ENCODE measurements at places on chromosomes 7 and 10.

DNA sequence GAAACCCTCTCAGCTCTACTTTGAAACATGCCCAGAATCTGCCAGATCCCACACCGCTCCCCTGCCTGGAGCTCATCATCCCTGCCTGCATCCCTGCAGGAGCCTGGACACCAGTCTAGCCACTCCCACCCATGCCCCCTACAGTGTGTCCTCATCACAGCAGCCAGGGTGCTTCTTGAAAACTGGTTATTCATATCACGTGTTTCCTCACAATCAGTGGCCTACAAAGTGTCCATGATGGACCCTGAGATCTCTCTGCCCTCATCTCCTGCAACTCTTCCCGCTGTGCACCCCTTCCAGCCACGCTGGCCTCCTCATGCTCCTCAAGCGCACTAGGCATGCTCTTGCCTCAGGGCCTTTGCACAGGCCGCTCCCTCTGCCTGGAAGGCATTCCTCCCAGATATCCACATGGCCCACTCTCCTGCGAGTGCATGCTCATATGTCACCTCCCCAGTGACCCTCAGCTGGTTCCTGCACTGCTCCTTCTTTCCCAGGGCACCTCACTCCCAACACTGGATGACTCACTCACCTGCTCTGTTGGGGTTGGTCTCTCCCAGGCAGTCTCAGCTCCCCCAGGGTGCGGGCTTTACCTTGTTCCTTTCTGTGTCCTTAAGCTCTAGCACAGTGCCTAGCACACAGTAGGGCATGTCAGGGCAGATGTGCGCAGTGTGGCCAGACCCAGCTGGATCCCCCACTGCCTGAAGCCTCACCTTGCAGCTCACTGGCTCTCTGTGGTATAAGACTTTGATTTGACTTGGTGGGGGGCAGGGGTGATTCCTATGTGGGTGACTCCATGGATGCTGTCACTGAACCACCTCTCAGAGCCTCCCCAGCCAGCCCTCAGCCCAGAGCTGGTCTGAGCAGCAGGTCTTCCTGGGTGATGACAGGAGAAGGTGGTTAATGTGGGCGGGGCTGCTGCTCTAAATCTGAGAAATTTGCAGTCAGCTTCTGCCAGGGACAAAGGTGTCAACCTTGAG lies 37.3 kb downstream of the CDH23 start:
- DNase-seq, result no peak

- no peak for DNase-seq
Measured at GRCh38 chr10:16527452-16527851, 5.8 kb upstream of the C1QL3 start.

DNA sequence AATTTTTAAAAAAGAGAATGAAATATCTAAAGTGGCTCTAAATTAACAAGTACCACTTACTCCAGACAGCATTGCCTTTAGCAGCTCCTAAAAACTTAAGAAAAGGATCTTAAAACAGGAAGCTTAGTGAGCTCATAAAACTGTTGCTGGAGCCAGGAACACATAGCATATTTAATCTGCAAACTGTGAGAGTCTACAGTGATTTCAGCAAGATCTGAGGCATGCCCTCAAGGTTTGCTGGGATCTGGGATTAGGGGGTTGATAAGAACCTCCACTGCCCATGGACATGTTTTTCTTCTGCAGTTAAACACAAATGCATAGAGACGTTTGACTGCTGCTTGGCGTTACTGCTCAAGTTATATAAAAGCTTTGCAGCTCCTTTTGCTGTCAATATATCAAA lies 3.8 kb downstream of the GLI3 start:
- DNase-seq, result no peak

DNA sequence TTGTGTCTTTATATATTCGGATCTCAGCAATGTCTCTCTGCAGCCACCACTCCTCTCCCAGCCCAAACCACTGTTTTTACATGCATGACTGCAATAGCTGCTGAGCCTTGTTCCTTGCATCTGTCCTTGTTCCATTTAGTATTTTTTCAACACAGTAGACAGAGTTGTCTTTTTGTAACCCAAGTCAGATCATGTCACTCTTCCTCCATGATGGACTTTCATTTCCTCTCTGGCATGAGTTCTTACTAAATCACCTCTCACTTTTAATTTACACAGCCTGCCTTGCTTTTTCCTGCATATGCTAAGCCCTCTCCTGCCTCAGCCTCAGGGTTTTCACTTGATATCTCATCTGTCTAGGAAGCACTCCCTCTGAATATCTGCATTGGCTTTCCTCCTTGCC lies 353.2 kb downstream of the HGF start:
- DNase-seq, result no peak

DNA sequence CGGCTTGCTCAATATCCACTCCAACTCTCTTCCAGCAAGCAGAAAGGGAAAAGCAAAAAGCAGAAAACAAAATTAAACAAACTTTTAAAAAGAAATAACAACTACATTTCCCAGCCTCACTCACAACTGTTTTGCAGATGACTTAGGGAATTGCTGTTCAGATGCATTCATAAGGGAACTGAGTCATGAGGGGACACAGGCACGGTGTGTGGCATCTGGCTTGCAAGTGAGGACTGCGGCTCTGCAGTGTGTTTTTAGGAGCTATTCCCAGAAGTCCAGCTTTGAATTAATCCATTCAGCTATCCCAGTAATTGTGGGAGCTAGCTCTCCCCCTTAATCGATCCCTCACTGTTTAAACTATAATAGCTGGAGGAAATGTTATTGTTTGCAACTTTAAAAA lies 30.3 kb downstream of the PTN start:
- no peak for DNase-seq

DNA sequence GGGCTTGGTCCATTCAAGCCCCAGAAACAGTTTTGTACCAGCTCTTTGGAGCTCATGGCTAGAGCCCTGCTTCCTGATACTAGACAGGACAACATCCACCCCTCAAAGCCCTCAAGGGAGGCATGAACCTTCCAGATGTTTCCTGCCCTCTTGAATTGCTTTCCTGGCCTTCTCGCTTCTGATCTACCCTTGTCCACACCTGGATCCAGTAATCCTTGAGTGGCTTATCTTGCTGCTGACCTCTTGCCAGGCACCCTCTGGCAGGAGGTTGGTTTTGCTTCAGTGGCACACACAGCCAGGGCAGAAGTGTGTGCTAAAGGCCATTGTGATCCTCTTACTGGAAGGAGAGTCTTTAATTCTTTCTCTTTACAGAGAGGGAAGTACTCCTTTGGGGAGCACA lies 495.8 kb downstream of the PLXNA4 start:
- no peak for DNase-seq

GRCh38 chr10:99667108-99667751 lies 7.9 kb downstream of the ENTPD7 start:
- no peak for DNase-seq

DNA sequence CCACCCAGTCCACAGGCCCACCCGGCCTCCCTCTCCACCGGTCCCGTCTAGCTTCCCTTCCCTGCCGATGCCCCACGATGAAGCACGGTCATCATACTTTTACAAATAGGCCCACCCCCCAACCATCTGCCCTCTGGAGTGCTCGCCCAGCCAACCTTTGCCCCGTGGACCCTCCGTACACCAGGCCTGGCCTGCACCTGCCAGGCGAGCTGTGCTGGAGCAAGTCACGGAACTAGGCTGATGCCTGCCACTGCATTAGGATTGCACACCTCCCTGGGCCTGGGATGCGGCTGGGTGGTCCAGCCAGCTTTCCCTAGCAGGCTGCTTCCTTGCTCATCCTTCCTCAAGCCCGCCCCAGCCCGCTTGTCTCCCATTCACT lies 44.7 kb downstream of the PPIF start:
- no peak for DNase-seq

GRCh38 chr7:14896461-14896860 lies 6.1 kb downstream of the DGKB start:
- DNase-seq, result no peak

DNA sequence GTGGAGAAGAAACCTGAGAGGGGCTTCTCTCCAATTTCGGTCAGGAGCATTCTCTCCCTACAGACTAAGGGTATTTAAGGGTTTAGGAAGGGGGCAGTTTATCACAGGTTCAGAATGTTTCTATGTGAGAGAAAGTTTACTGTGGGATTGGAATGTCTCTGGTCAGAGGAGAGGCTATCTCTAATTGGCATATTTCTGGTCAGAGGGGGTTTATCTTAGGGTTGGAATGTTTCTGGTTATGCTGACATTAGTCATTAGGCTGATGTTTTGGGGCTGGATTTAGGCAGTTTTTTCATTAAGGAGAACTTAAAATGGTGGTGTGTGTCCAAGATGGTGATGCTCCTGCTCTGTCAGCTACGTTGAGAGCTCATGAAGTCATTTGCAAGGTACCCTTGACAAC lies 758.0 kb downstream of the TYW1 start:
- no peak for DNase-seq

- no peak for DNase-seq
Measured at GRCh38 chr10:75395932-75396630, 5.5 kb downstream of the ZNF503 start.

DNA sequence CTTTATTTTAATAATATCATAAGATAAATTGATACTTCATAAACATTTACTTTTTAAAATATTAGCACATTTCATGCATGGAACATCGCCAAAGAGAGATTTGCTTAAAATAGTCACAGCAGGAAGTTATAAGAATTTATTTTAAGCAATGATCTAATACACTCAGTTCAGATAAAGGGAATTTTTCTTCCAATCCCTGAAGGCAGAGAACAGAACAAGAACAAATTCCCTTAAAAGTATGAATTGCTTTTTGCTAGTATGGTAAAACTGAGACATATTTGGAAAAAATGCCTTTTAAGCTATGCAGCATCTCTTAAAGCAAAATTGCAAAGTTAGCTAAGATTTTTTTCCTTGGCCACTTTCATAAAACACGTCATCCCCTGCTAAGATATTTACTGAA lies 91.0 kb downstream of the SEMA3D start:
- no peak for DNase-seq

DNA sequence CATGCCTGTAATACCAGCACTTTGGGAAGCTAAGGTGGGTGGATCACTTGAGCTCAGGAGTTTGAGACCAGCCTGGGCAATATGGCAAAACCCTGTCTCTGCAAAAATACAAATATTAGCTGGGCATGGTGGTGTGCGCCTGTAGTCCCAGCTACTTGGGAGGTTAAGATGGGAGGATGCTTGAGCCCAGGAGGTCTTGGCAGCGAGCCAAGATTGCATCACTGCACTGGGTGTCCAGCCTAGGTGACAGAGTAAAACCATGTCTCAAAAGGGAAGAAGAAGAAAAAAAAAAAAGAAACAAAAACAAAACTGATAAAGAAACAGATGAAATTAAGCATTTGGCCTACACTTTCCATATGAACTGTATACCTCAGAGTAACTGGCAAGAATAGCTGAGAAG lies 319.2 kb downstream of the PARD3 start:
- no peak for DNase-seq

DNA sequence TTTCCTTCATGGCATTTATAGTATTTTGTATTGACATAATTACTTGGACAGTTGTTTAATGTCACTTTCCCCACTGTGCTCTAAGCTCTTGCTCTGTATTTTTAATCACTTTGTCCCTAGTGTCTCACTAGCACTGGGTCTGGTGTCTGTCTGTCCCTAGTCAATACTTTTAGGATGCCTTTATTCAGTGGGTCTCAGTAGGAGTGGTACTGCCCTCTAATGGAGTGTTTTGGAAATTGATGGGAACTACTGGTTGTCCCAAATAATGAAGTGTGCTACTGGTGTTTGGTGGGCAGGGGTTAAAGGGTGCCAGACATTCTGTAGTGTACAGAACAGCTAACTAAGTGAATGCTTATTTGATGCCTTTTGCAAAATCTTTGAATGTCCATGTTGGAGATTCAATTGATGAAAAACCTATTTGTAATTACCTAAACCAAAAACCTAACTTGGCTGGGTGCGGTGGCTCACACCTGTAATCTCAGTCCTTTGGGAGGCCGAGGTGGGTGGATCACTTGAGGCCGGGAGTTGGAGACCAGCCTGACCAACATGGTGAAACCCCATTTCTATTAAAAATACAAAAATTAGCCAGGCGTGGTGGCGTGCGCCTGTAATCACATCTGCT lies 33.3 kb downstream of the CDK14 start:
- no peak for DNase-seq

DNA sequence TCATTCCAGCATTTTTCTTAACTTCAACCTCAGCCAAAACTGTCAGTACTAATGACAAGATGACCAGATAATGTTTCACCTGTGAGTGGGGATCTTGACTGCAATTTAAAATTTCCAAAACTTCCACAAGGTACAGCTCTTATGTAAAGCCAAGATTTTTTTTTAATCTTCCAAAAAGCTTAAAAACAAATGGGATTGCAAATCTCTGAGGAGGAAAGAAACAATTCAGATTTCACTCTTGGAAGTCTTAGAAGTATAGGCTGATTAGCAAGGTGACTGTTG lies 90.2 kb downstream of the AGMO start:
- no peak for DNase-seq

GRCh38 chr7:617614-618538 lies 98.2 kb upstream of the PDGFA start:
- DNase-seq, result no peak

- no peak for DNase-seq
Measured at GRCh38 chr7:91656541-91657482, 223.7 kb downstream of the MTERF1 start.

- no peak for DNase-seq
Measured at GRCh38 chr10:80771902-80772555, 234.3 kb downstream of the SH2D4B start.

- no peak for DNase-seq
Measured at GRCh38 chr7:15686957-15687545, 568 bp upstream of the MEOX2 start.

- DNase-seq, result no peak
Measured at GRCh38 chr7:89247207-89247606, 451.7 kb upstream of the TEX47 start.

Data from effector memory CD4-positive, alpha-beta T cell (primary cell).